ENCODE measurements at places on chromosomes 6 and 20.

GRCh38 chr6:15491255-15491985 is 171.4 kb downstream of the DTNBP1 start:
- DNase-seq: peak; percentile 21

GRCh38 chr6:15145821-15146220 is 100.0 kb upstream of the JARID2 start:
- no peak for DNase-seq

- no peak for DNase-seq
Observed at GRCh38 chr6:32070814-32071543, 32.8 kb downstream of the CYP21A2 start.

GRCh38 chr6:21438237-21438985 is 155.1 kb upstream of the SOX4 start:
- no peak for DNase-seq

DNA sequence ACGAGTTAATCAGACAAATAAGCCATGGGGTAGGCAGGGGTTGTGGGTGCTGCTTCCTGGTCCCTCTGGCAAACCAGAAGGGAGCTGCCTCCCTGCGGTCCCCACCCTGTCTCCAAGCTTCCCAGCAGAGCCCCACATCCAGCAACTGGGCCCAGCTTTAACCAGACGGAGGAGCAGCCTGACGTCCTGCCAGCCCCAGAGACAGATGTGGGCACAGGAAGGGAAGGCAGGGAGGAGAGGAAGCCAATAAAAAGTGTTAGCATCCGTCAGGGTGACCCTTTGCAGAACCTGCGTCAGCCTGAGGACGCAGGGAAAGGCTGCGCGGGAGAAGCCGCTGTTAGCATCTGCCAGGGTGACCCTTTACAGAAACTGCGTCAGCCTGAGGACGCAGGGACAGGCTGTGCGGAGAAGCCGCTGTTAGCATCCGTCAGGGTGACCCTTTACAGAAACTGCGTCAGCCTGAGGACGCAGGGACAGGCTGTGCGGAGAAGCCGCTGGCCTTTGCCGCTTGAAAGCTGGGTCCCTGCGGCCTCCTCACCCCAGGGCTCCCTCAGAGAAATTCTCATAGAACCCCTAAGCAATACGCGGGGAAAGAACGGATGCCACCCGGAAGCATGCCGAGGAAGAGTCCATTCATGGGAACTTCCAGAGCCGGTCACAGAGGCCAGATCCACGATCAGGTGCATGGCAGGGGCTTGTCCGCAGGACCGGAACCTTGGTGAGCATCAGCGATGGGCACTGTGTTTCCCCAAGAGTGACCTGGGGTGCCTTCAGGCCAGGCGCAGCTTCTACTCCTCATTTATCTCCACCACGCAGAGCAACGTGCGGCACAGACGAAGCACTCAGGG is 15.9 kb downstream of the DLL1 start:
- no peak for DNase-seq

DNA sequence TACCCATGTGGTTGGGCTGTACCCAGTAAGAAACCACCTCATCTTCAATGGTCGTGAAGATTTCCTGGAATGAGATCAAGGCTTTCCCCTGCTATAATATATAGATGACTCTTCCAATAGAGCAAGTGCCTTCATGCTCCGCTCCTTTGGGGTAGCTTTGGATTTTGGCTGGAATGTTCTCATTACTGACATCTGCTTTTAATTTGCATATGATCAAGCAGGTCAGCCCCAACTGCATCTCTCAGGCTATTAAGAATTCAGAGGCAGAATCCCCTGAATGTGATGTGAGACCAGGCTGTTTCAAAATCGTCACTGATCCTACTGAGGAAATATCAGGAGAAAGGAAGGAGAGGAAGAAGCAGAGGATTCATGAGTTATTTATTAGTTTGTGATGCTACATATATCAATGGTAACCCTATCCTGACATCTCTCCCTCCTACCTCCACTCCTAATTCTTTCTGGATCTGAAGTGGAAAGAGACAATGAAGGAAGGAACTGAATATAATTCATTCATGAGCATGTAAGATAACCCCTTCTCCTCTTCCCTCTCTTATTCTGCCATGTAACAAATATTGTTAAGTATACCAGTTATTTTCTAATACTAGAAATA is 47.6 kb upstream of the FUCA2 start:
- no peak for DNase-seq

- no peak for DNase-seq
Observed at GRCh38 chr20:41078329-41078728, 49.7 kb downstream of the TOP1 start.

Measured in stimulated activated CD8-positive, alpha-beta memory T cell treated with anti-CD3 and anti-CD28 coated beads, Interleukin-15, amount 100 ng/mL, for 4 hours (primary cell).